PC-3 (cell line): ENCODE measurements at places on chromosomes 7 and 10. TPM values are rescaled to one million over a fixed set of nuclear protein-coding genes. Genes with fewer than 3 reads are reported as not detected.

Gene GNAI1
- 16.9 and 19.6 TPM in 2 replicates for total RNA-seq

Gene OLAH
- total RNA-seq: not detected in 2 replicates

Gene HDAC9
- total RNA-seq: 6.8 and 7.8 TPM in 2 replicates

Gene PLXDC2
- total RNA-seq: 0.06 TPM in 1 of 2 replicates, not detected in the other

Gene AKR1D1
- total RNA-seq: not detected in 2 replicates

Gene LBX1
- not detected in 2 replicates for total RNA-seq

Gene CD36
- not detected in 2 replicates for total RNA-seq

Gene CALCR
- total RNA-seq: not detected in 2 replicates

Gene EPDR1
- total RNA-seq: 22.7 and 26.6 TPM in 2 replicates

Gene CELF2
- not detected in 2 replicates for total RNA-seq

Gene ZNF394
- 17.7 and 19.4 TPM in 2 replicates for total RNA-seq

Gene ZNF239
- total RNA-seq: 8.5 and 9.7 TPM in 2 replicates

Gene SPDYE6
- total RNA-seq: not detected in 2 replicates

Gene UROS
- total RNA-seq: 45.6 and 50.6 TPM in 2 replicates

Gene PPA1
- 392 and 440 TPM in 2 replicates for total RNA-seq

Gene PODXL
- 44.2 and 80.5 TPM in 2 replicates for total RNA-seq

Gene SLC18A2
- not detected in 2 replicates for total RNA-seq

Gene RSPH10B2
- total RNA-seq: 0.47 TPM in 1 of 2 replicates, not detected in the other

Gene GATA3
- 2.6 and 3.6 TPM in 2 replicates for total RNA-seq
